ENCODE measurements at places on chromosomes 6 and 20. TPM values are rescaled to one million over a fixed set of nuclear protein-coding genes. Genes with fewer than 3 reads are reported as not detected.

The METTL24 gene
- 0.52 TPM for total RNA-seq

The RBBP8NL gene
- total RNA-seq = 0.40 TPM

The DEFB132 gene
- total RNA-seq = not detected

The RFX6 gene
- 0.22 TPM for total RNA-seq

The EBF4 gene
- 12.9 TPM for total RNA-seq

The CST4 gene
- 0.95 TPM for total RNA-seq

The RIPPLY2 gene
- 0.36 TPM for total RNA-seq

The SLC22A16 gene
- total RNA-seq = not detected

DNA sequence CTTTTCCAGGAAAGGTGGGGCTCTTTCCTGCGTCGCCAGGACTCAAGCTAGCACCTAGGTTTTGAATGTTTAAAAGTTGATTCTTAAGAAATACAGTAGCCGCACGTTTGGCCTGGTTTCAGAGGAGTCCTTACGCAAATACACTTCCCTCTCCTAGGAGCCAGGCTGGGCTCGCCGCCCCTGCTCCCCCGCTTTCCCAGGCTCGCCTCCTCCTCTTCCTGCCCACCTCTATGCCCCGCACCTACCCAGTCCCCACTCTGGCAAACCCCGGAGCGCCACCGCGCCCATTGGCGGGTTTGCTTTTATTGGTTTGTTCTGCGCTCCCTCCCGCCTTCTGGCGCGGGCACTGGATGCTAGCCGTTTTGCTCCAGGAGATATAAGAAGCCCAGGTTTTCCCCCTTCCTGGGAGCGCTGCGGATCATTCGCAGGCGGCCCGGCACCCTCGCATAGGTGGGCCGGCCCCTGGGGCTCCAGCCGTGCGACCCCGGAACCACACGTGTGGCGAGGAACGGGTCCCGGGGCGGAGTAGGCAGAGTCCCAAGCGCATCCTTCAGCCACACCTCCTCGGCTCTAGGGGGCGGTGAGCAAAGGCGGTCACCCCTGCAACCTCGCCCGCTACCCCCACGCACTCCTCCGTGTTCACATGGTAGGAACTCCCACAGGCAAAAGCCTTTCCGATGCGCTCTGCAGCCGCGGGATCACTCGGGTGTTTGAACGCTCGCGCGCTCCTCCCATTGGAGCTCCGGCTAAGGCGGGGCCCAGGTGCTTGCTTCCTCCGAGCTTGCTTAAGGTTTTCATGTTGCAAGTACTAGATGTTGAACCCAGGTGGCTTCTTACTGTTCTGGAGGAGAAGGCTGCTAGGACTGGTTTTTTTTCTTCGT, 119.0 kb downstream of the RTN4IP1 start:
- no peak overlapping the region for H3K27ac ChIP-seq
- H3K4me3 ChIP-seq = peak overlapping the region; percentile 78
- H3K27me3 ChIP-seq = peaks cover 94% of the 10 kb centered on the region
- DNase-seq = peak; percentile 82

- H3K4me3 ChIP-seq = no peak overlapping the region
- no peaks in the 10 kb centered on the region for H3K36me3 ChIP-seq
- no peak overlapping the region for H3K27ac ChIP-seq
- H3K27me3 ChIP-seq = no peaks in the 10 kb centered on the region
- no peak for DNase-seq
- H3K4me1 ChIP-seq = no peaks in the 10 kb centered on the region
Measured at GRCh38 chr6:75788894-75789293, 39.9 kb downstream of the MYO6 start.

DNA sequence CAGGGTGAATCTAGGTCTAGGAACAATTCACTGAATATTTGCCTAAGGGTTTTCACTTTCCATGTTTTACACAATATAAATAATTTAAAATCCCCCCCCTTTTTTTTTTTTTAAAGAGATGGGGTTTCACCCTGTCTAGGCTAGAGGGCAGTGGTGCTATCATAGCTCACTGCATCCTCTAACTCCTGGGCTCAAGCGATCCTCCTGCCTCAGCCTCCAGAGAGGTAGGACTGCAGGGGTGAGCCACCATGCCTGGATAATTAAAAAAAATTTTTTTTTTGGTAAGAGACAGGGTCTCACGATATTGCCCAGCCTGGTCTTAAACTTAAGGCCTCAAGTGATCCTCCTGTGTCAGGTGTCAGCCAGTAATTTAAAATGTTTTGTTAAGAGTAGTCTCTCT, 17.8 kb downstream of the QKI start:
- no peak for DNase-seq
- peaks cover 3% of the 10 kb centered on the region for H3K4me1 ChIP-seq
- H3K4me3 ChIP-seq = no peak overlapping the region

DNA sequence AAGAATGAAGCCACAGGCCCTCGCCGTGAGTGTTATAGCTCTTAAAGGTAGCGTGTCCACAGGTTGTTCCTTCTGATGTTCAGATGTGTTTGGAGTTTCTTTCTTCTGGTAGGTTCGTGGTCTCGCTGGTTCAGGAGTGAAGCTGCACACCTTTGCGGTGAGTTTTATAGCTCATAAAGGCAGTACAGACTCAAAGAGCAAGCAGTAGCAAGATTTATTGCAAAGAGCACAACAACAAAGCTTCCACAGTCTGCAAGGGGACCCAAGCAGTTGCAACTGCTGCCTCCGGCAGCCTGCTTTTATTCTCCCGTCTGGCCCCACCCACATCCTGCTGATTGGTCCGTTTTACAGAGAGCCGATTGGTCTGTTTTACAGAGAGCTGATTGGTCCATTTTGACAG, 5.2 kb downstream of the HIVEP1 start:
- DNase-seq = no peak
- H3K27me3 ChIP-seq = no peaks in the 10 kb centered on the region
- H3K4me1 ChIP-seq = peaks cover 7% of the 10 kb centered on the region
- no peak overlapping the region for H3K27ac ChIP-seq
- no peak overlapping the region for H3K4me3 ChIP-seq

DNA sequence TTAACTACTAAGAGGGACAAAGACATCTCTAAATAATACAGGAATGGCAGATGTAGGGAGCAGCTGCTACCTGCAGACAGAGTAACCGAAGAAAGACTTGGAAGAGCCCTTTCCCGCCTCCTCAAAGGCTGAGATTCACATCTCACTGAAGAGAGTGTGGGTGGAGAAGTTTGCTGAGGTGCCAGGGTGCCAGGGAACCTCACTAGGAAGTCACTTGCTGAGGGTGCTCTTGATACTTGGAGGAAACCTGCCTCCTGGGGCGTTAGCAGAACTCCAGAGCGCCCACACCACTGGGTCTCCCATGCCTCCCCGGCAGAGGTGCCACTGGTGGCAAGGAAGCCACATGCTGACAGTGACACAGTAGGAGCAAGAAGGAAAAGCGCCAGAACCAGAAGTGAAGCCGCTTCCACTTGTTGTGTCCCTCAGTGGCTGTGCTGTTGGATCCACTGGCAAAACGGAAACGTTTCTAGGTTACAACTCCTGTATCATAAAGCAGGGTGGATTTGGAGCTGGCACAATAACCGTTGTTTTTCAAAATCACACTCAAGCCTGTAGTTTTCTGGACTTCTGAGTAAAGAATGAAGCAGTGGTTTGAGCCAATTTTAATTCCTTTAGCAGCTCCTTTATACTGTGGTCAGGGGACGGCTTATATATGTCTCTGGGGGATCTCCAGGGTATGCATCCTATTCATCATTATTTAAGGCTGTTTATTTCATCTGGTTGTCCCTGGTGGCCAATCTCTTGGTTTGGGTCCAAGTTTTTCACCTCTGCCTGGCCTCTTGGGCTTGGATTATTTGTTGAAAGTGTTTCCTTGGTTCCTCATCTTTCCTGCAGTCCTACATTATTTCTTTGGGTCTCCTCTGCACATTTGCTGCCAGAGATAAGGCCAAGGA, 64.5 kb downstream of the CDC5L start:
- no peak overlapping the region for H3K4me3 ChIP-seq
- H3K27ac ChIP-seq = no peak overlapping the region
- H3K27me3 ChIP-seq = no peaks in the 10 kb centered on the region
- peaks cover 29% of the 10 kb centered on the region for H3K36me3 ChIP-seq
- peaks cover 3% of the 10 kb centered on the region for H3K4me1 ChIP-seq

DNA sequence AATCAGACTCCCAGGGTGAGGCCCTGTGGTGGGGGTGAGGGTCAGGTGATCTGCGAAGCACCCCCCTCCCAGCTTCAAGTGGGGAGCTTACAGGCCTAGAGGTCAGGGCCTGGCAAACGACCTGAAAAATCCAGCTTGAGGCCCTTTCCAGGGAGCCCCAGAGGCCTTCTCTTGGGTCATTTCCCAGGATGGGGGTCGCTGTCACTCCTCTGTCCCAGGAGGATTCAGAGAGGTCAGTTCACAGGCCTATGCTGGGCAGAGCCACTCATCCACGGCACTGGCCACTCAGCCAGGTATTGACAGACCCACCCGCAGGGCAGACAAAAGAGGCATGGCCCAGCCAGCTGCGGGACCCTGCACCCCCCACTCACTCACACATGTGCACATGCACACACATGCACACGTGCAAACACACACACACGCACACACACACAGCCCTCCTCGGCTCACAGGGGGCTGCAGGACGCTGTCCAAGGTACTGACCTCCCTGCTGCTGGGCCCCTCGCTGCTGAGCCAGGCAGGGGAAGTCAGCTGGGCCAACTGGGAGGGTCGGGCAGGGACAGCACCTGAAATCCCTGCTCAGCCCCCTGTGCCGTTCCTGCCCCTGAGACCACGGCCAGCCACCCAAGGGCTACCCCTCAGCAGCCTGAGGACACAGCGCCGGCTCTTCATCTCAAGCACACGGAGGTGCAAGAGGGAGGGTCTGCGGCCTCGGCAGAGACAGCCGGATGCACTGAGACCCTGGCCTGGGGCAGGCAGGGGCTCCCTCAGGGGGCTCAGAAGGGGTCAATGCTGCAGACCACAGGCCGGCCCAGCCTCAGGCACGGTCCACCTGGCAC, 113.8 kb downstream of the TAF4 start:
- no peak overlapping the region for H3K27ac ChIP-seq
- no peak overlapping the region for H3K4me3 ChIP-seq
- H3K27me3 ChIP-seq = no peaks in the 10 kb centered on the region

DNA sequence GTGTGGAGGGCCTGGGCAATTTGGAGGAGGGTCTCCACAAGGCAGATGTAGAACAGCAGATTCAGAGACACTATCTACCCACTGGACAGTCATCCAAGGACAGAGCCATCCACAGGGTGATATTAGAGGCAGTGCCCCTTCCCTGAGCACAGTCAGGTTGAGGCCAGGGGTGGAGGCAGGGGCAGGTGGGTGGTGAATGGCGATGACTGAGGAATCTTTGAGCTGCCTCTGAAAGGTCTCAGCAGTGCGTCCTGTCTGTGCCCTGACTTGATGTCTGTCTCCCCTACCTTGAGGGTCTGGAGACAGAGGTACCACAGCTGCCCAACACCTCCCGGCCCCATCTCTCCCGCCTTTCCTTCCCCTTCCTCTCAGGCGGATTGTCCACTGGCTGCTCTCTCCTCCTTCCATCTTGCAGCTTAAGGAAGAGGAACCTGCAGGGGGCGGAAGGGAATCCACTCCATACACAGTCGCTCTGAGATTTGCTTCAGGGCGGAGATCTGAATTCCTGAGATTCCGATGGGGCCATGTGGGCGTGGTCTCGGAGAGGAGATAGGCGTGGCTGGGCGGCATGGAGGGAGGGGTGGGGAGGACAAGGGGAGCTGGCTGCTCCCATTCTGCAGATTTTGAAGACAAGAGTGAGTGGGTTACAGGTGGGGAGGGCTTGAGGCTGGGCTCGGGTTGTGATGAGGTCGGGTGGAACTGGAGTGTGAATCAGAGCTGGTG, 1.7 kb downstream of the MUCL3 start:
- H3K36me3 ChIP-seq = no peaks in the 10 kb centered on the region
- no peak overlapping the region for H3K27ac ChIP-seq
- DNase-seq = peak; percentile 98
- no peaks in the 10 kb centered on the region for H3K4me1 ChIP-seq
- H3K27me3 ChIP-seq = no peaks in the 10 kb centered on the region

DNA sequence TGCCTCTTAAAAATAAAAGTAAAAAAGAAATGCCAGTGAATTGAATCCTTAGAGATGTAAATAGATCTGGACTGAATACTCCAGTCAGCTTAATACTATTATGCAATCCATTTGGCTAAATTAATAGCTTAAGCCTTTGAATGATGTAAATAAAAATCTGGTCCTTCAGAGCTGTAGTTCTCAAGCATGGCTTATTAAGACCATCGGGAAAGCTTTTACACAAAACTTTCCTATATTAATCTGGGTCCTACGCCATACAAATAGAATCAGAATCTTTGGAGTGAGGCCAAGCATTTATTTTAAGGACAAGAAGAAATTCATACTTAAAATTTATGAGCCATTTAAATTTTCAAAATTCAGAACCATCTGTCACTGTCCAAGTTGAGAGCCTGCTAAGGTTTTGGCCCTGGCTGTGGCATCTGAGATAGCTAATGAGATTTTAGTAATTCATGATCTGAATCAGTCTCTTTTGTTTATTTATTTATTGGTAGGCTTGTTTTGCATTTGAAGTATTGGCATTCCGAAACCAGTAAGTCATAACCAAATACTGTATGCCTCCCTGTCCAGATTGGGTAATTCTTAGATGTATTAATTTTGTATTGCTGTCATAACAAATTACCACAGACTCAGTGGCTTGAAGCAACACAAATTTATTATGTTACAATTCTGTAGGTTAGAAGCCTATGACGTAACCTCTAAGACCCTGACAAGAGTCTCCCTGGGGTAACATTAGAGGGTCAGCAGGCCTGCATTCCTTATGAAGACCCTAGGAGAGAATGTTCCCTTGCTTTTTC, 228.1 kb upstream of the RAB32 start:
- no peaks in the 10 kb centered on the region for H3K27me3 ChIP-seq
- DNase-seq = no peak
- no peak overlapping the region for H3K27ac ChIP-seq

- H3K27me3 ChIP-seq = no peaks in the 10 kb centered on the region
- H3K27ac ChIP-seq = no peak overlapping the region
- no peak overlapping the region for H3K4me3 ChIP-seq
- H3K4me1 ChIP-seq = peaks cover 4% of the 10 kb centered on the region
- no peaks in the 10 kb centered on the region for H3K36me3 ChIP-seq
Measured at GRCh38 chr6:40804905-40805304, 217.7 kb upstream of the LRFN2 start.

DNA sequence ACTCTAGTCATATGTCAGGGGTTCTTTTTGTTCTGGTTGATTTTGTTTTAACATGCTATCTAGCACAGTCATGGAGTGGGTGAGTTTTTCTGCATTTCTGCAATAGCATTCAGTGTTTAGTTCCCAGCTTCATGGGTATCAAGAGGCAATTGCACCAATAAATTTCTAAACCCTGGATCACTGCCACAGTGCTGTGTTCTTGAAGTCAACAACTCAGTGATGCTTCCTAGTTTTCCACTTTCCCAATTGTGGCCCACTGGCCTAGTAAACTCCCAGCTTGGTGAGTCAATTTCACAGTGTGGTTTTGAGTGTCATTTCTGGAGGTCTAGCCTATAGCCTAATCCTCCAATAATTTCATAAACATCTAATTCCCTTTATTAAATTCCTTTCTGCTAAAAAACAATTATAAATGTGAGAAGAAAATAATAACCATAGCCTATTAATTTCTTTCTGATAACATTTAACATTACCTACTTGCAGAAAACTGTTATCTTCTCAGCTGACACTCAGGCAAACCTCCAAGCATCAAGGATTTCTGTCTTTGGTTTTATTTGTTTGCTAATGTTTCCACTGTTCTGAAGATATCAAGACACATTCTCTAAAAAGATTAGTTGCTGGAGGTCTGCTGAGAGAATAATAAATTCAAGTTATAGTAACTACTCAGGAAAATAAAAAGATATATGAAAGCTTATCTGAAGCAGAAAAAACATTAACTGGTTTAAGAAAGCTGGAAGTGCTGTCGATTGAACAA, 89.9 kb downstream of the PDE7B start:
- DNase-seq = no peak
- H3K4me3 ChIP-seq = no peak overlapping the region
- no peaks in the 10 kb centered on the region for H3K27me3 ChIP-seq
- no peaks in the 10 kb centered on the region for H3K4me1 ChIP-seq
- no peaks in the 10 kb centered on the region for H3K36me3 ChIP-seq

All from endodermal cell (in vitro differentiated cells).